ENCODE measurements at places on chromosomes 13 and 19. TPM values are rescaled to one million over a fixed set of nuclear protein-coding genes. Genes with fewer than 3 reads are reported as not detected.

GRCh38 chr19:48614436-48615230 is at the start of gene FAM83E:
TSS of gene FAM83E (minus strand) at chr19:48615076. CDS start at chr19:48613372, 1,704 bp downstream.
- peak within 1 kb of the TSS; percentile 68 for H3K4me3 ChIP-seq
- H3K4me1 ChIP-seq = peaks cover 3% of the 10 kb centered on the region
- peak within 1 kb of the TSS; percentile 47 for H3K27ac ChIP-seq
- peaks cover 36% of the 10 kb centered on the region for H3K36me3 ChIP-seq
- H3K27me3 ChIP-seq = no peaks in the 10 kb centered on the region

DNA sequence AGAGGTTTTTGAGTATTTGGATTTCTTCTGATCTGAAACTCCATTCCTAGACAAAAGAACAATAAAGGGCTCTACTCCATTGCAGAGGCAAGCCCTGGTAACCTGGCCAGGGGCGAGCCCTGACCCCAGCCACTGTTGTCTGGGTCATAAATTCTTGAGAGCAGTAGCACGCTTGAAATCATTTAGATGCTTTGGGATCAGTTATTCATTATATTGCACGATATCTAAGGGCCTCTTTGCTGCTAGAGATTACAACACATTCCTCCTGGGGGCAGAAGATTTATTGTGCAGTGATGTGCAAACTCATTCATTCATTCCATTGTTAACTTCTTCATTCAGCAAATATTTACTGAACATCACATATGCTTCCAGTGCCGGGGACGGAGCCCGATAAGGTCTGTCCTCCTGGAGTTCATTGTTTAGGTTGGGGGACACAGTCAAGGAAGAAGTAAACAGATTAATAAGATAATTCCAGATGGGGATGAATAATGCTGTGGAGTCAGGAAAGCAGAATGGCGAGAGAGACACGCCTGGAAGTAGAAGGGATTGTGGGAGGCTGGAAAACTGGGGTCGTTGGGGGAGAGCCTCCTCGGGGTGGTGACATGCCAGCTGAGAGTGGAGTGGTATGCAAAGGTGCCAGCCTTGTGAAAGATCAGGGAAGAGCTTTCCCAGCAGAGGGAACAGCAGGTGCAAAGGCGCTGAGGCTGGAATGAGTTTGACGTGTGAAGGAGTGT is 34.9 kb downstream of the SIPA1L3 start:
- DNase-seq = no peak
- H3K36me3 ChIP-seq = peaks cover 12% of the 10 kb centered on the region
- H3K27ac ChIP-seq = no peak overlapping the region
- H3K4me1 ChIP-seq = no peaks in the 10 kb centered on the region
- no peaks in the 10 kb centered on the region for H3K27me3 ChIP-seq
- no peak overlapping the region for H3K4me3 ChIP-seq

BEST2 gene
- total RNA-seq = 2.0 TPM

DNA sequence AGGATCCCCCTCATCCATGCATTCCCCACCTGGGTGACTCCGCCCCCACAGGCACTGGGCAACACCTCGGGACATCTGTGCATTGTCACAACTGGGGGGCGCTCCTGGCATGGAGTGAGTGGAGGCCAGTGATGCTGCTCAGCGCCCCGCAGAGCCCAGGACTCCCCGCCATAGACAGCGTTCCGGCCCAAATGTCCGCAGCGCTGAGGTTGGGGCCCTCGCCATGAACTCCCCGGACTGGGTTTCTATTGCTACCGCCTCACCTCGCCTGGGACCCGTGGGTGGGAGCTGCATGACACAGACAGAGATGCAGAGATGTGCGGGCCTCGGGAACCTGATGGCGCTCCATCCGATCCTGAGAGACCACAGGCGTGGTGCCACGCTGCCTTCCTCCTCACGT is 4.6 kb downstream of the FZR1 start:
- no peaks in the 10 kb centered on the region for H3K4me1 ChIP-seq
- no peak overlapping the region for H3K4me3 ChIP-seq
- peaks cover 19% of the 10 kb centered on the region for H3K36me3 ChIP-seq
- H3K27me3 ChIP-seq = no peaks in the 10 kb centered on the region

GRCh38 chr13:107322228-107322627 is 754.3 kb upstream of the ARGLU1 start:
- DNase-seq = no peak
- no peak overlapping the region for H3K27ac ChIP-seq
- no peaks in the 10 kb centered on the region for H3K27me3 ChIP-seq
- no peaks in the 10 kb centered on the region for H3K4me1 ChIP-seq
- no peak overlapping the region for H3K4me3 ChIP-seq

DNA sequence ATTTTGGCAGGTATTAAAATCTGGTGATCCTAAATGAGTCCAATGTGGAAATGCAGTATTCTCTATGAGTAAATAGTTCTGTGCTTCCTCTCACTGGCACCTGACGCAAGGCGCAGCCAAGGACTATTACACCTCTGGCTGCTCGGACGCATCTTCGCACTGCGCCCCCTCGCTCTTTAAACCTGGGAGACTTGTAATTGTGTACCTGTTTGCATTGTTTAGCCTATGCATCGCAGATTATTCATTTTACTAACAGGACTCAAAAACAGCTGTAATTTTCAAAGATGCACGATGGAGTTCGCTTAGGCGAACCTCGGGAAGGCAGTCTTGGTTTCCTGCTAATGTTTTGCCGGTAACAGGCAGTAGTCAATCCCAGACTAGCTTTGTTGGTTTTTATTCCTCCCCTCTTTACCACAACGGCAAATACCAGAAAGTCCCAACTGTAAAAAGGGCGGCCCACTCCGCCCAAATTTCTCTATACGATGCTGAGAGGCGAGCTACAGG is 113.2 kb downstream of the KCNRG start:
- H3K4me3 ChIP-seq = peak overlapping the region; percentile 82
- no peaks in the 10 kb centered on the region for H3K36me3 ChIP-seq
- DNase-seq = peak; percentile 62

DNA sequence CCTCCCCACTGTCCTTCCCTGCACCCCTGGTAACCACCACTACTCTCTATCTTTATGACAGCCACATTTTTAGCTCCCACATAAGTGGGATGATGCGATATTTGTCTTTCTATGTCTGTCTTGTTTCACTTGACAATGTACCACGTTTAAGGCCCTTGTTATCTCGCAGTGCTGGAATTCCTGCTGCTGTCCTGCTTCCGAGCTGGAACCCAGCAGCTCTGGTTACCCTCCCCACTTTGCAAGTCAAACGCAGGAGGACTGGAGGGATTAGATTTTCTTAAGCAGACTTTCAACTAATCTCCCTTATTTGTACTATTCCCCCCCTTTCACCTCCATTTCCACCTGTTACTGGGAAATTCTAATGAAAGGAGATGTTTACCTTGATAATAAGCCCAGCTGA is 59.1 kb upstream of the PDX1 start:
- no peak overlapping the region for H3K4me3 ChIP-seq
- no peaks in the 10 kb centered on the region for H3K27me3 ChIP-seq
- no peaks in the 10 kb centered on the region for H3K36me3 ChIP-seq
- H3K27ac ChIP-seq = no peak overlapping the region

Measured in H9 (cell line).